Muscle of back (tissue), 13 donors: ENCODE measurements at places on chromosomes 4 and X.

GRCh38 chrX:26889574-26889973 is 573.6 kb downstream of the PPP4R3C start:
- DNase-seq: no peak

- no peak for DNase-seq
Observed at GRCh38 chr4:162111078-162111477, 52.7 kb downstream of the FSTL5 start.

GRCh38 chr4:157043131-157043530 is 32.8 kb upstream of the GLRB start:
- peak; percentile 7 for DNase-seq

DNA sequence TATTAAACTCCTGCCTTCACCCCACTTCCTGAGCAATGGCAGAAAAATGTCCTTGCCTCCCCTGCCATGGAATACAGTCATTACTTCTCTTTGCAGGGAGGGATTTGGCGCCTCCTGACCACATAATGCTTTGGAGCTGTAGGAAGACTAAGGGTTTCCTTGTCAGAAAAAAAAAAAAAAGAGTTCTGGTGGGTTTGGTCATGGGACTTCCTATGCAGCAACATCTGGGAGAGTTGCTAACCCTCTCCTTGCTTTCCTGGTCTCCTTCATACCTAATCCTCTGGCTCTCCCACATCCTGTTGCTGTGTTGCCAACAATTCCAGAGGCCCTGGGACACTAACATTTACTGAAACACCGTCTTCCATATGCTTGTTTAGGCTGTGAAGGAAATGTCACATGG is 75.1 kb upstream of the MBNL3 start:
- no peak for DNase-seq

DNA sequence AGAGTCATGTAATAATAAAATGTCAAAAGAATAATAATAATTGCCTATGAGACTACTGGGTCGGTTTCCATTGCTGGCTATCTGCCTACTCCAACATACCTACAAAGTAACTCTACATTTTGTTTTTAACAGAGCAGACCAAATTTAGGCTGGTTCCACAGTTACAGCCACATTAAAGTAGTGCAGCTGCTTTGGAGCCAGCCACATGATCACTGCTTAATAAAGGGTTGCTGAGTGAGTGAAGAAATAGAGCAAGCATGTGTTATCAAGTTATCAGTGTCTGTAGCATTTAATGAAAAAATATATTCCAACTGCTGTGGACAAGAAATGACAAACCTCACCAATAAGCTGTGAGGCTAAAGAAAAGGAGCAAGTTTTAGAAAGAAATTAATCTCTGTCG is 782.3 kb downstream of the PCDH18 start:
- DNase-seq: no peak

- DNase-seq: no peak
Observed at GRCh38 chr4:167713756-167714155, 378.6 kb upstream of the ANXA10 start.

GRCh38 chr4:57132743-57133137 is 22.6 kb upstream of the IGFBP7 start:
- DNase-seq: no peak

DNA sequence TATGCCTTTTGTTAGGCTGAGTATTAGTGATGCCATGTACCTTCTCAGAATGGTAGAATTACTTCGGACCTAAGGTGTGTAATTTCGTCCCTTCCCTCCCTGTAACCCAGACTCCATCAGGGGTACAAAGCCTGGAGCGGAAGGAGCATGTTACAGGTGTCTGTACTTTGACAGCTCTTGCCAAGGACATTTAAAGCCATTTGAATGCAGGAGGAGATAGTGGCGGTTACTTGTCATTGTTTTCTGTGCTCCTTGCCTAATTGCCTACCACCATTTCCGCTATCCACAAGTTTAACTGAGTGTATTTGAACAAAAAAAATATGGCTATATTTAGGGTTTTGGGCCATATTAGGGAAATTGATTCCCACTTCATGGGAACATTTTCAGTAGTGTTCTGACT is 1.8 kb downstream of the FNIP2 start:
- no peak for DNase-seq

- no peak for DNase-seq
Observed at GRCh38 chrX:119695535-119696050, 2.6 kb upstream of the SEPTIN6 start.

GRCh38 chrX:110407910-110408545 is 49.4 kb downstream of the RTL9 start:
- DNase-seq: peak; percentile 63

DNA sequence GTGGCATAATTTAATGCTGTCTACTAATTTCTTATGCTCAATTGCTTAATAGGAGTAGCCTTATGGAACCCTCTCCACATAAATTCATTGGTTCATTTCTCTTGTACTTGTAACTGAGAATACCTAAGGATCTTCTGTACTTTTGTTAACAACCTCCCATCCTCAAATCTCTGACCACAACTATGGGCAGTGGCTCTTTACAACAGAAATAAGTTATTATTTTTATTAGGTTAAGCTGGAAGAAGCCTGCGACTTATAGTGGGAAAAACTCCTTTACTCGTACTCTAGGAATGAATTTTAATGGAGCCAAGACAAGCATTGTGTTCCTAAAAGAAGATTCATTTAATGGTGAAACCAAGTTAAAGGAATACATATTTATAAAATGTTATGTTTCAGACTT is 337.1 kb upstream of the CTSO start:
- DNase-seq: no peak

- no peak for DNase-seq
Observed at GRCh38 chr4:144564358-144564757, 81.6 kb upstream of the HHIP start.

- DNase-seq: no peak
Observed at GRCh38 chrX:104913348-104913747, 307.1 kb downstream of the TEX13A start.

GRCh38 chrX:101452056-101452455 is 33.2 kb upstream of the ARMCX4 start:
- no peak for DNase-seq

DNA sequence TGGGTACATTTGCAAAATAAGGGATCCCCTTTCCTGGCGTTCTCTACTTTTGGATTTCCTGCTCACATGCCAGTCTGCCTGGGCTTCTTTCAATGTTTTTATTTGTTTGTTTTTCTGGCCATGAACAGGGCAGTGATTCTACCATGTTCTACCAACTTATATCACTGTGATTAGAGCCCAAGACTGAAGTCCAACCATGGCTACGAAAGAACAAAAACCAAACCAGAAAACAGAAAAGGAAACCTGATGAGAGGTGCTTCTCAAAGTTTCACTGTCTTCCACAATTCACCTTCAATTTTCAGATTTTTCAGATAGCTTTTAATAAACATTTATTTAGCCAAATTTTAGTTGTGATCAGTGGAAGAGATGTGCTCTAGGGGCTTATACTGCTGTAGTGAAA is 187.6 kb upstream of the TACR3 start:
- DNase-seq: no peak

DNA sequence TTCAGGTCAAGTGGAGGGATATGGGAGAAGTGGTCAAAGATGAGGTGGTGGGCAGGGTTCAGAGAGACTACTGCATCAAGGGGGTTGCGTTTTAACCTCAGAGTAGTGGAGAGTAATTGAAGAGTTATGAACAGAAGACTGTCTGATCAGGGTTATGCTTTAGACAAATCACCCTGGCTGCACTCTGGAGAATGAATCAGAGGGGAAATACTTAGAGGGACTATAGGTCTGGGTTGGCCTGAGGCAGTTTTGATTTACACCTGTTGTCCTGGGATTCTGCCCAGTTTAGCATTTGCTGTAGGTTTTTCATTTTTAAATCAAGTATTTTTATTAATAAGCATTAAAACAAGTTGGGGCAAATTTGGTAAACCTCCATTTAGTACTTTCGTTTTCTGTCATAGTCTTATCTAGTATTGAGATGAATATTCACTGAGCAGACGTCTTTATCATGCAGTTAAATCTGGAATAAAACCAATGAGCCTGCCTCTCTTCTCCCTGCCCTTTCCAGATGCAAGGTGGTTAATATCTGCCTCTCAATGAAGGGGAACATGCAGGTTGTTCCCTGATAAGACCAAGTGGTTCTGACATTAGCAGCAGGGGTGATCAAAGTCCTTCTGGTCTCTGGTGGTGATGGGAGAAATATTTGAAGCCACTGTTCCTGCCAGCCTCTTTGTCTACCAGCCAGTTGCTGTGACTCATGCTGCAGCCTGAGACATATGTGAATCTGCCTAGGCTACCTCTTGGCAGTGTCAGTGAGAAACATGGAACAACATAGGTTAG is 116.0 kb upstream of the RPS6KA3 start:
- no peak for DNase-seq
